Stimulated activated memory B cell treated with anti-CD40 and anti-IgM and Interleukin-4, amounts not matched to agents 10 μg/mL and 1 μg/mL and 100 μg/mL, for 72 hours (primary cell): ENCODE measurements at places on chromosomes 6 and 20.

- no peak for ATAC-seq
Observed at GRCh38 chr6:156654919-156655918, 122.0 kb upstream of the ARID1B start.

DNA sequence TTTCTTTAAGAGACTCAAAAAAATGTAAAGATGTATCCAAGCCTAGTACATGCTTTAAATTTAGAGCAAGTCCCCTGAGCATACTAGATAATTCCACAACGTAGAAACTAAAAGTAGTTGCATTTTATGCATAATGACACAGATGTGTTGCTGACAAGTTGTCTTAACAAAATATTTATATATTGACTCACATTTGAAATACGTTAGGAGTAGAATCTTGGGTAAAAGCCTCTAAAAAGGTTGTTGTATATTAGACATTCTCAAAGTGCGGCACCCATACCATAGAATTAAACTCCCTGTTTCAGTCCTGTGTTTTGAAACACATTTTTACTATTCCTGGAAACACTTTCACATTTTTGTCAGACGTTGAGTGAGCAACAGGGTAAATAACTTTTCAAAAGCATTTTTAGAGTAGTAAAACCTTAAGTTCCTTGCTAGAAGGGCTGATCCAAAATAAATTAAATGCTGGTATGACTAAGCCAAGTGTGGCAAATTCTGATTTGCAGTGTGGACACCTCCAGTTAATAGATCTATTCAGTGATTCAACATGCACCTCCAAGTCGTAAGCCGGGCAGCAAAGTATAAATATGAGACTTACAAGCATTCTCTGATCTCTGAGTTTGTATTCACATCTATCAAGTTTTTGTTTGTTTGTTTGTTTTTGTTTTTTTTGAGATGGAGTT is 97.5 kb downstream of the GMDS start:
- no peak for ATAC-seq

DNA sequence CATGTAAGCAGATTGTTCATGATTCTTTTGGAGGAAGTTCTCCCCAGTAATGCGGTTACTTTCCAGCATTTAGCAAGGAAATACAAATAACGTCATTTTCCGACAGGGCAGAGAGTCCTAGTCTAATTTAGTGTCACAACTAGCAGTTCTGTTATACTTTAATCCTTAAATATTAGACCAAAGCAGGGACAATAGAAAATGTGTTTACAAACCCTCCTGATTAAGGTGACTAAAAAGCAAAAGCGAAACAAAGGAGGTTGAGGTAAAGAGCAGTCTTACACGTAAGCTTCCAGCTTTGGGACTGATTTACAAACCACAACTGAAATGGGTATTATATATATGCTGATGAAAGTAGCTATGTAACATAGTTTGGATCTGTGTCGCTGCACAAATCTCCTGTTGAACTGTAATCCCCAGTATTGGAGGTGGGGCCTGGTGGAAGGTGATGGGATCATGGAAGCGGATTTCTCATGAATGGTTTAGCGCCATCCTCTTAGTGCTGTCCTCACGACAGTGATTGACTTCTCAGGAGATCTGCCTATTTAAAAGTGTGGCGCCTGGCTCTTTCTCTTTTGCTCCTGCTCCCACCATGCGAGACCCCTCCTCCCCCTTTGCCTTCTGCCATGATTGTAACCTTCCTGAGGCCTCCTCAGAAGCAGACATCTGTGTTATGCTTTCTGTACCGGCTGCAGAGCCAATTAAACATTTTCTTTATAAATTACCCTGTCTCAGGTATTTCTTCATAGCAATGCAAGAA is 81.9 kb downstream of the PLCB1 start:
- peak; percentile 57 for ATAC-seq

DNA sequence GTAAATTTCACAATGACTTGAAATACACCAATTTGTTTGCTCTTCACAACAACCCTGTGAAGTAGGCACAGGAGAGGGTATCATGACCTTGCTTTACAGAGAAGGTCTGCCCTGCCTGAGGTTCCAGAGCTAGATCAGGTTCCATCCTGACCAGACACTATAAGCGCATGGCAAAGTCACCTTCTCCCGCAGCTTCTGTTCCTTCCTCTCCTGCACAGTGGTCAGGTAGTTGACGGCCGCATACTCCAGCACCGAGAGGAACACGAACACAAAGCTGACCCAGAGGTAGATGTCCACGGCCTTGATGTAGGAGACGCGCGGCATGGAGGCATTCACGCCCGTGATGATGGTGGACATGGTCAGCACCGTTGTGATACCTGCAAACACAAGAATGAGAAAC is 34.3 kb downstream of the PM20D2 start:
- peak; percentile 44 for ATAC-seq

- ATAC-seq, result no peak
Observed at GRCh38 chr6:112853162-112853561, 506.0 kb downstream of the RFPL4B start.
